ENCODE measurements at places on chromosomes 16 and 17.

- DNase-seq, result no peak
Observed at GRCh38 chr16:57688487-57688986, 6.1 kb upstream of the DRC7 start.

DNA sequence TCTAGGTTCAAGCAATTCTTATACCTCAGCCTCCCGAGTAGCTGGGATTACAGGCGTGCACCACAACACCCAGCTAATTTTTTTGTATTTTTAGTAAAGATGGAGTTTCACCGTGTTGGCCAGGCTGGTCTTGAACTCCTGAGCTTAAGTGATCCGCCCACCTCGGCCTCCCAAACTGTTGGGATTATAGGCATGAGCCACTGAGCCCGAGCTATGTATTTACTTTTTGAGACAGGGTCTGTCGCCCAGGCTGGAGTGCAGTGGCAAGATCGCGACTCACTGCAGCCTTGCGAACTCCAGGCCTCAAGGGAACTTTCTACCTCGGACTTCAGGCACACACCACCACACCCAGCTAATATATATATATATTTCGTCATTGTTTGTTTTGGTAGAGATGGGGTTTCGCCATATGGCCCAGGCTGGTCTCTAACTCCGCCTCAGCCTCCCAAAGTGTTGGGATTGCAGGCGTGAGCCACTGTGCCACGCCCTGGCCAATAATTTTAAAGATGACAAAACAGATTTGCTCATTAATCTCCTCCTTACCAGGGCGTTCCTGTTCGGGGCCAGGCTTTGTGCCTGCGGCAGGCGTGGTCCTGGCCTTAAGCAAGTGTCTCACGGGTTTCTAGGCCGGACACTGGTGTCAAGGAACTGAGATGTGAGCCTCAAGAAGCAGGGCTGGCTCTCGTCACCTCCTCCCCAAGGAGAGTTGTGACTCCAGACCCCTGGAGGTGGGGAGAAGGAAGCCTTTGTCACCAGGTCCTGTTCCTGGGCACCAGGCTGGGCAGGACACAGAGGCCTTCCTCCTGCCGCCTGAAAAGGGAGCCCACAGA, 4.3 kb upstream of the NPW start:
- no peak for DNase-seq

- peak; percentile 1 for DNase-seq
Observed at GRCh38 chr17:74499992-74500391, 31.3 kb downstream of the CD300LB start.

DNA sequence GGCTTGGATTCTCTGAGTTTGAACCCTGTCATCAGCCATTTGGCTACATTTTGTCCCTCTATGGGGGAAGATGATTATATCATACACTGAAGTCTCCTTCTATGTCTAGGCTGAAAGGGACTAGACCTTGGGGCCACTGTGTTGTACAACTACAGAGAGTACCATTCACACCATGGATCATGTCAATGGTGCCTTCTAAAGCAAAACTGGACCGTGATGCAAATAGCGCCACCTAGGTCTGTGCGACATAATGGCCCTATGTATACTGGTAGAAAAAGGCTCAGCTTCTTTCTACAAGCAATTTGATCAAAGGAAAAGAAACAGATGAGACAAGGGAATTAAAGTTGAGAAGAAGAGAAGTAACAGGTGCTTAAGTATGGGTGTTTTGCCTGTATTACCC, 100.7 kb downstream of the LYRM1 start:
- peak; percentile 31 for DNase-seq

- peak; percentile 71 for DNase-seq
Observed at GRCh38 chr17:82424001-82424862, 5.8 kb upstream of the OGFOD3 start.

GRCh38 chr17:65359016-65359415, 202.4 kb downstream of the AXIN2 start:
- no peak for DNase-seq

GRCh38 chr17:29292071-29292991, 1.6 kb downstream of the NUFIP2 start:
- DNase-seq, result peak; percentile 63

- no peak for DNase-seq
Observed at GRCh38 chr16:53945996-53946395, 242.0 kb downstream of the FTO start.

DNA sequence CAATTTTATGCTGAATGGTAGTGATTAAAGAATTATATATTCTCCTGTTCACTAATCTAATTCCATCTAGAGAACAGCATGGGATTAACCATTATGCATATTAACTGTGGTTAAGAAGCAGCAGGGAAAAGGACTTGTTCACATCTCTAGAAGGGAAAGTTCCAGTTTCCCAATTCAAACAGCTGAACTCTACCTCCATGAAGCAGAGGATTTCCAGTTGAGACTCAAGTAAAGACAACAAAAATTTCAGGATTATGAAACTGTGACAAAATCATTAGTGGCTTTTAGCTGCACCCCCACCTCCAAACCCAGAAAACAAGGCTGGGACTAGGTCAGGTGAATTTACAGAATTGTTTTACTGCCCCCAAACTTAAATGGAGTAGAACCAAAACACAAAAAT, 73.6 kb downstream of the USP32 start:
- DNase-seq, result no peak
